Right lobe of liver (tissue), 6 donors: ENCODE measurements at places on chromosomes 4 and X. TPM values are rescaled to one million over a fixed set of nuclear protein-coding genes. Genes with fewer than 3 reads are reported as not detected.

Gene OTC
- 212 TPM for total RNA-seq

Gene HS6ST2
- 0.09 TPM for total RNA-seq

GRCh38 chr4:38323141-38323641 lies 340.8 kb upstream of the KLF3 start:
- no peaks in the 10 kb centered on the region for H3K27me3 ChIP-seq
- H3K4me3 ChIP-seq: no peak overlapping the region
- peaks cover 19% of the 10 kb centered on the region for H3K4me1 ChIP-seq
- no peak for DNase-seq

Gene DOCK11
- 4.4 TPM for total RNA-seq

DNA sequence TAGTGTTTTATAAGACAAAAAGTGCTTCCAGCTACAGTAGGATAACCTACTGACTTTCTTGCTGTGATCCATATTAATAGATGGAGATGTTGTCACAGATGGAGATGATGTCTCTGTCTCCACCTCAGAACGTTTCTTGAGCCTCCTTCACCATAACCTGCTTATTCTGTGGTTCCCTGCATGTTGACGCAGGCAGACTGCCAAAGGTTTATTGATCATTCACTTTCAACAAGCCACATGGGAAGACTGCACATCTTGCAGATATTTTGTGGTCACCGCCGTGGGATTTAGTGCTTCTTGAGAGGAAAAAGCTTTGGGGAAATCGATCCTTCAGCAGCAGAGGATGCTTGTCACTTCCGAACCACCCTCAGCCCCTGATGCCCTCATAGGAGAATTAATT lies 943.0 kb upstream of the PRKX start:
- H3K36me3 ChIP-seq: no peaks in the 10 kb centered on the region
- H3K27ac ChIP-seq: no peak overlapping the region
- H3K4me3 ChIP-seq: no peak overlapping the region

DNA sequence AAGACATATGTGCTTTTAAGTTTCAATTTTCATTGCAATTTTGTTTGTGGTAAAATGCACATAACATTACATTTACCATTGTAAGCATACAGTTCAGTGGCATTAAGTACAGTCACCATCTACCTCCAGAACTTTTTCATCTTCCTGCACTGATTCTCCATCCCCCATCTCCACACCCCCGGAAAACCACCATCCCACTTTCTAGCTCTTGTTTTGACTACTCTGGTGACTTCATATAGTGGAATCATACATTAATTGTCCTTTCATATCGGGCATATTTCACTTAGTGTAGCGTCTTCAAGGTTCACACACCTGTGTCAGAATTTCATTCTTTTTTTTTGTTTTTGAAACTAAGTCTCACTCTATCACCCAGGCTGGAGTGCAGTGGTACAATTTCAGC lies 143.5 kb downstream of the GPR143 start:
- no peaks in the 10 kb centered on the region for H3K36me3 ChIP-seq
- H3K4me1 ChIP-seq: no peaks in the 10 kb centered on the region
- H3K27ac ChIP-seq: no peak overlapping the region
- no peak overlapping the region for H3K4me3 ChIP-seq
- no peak for DNase-seq
- no peaks in the 10 kb centered on the region for H3K27me3 ChIP-seq

DNA sequence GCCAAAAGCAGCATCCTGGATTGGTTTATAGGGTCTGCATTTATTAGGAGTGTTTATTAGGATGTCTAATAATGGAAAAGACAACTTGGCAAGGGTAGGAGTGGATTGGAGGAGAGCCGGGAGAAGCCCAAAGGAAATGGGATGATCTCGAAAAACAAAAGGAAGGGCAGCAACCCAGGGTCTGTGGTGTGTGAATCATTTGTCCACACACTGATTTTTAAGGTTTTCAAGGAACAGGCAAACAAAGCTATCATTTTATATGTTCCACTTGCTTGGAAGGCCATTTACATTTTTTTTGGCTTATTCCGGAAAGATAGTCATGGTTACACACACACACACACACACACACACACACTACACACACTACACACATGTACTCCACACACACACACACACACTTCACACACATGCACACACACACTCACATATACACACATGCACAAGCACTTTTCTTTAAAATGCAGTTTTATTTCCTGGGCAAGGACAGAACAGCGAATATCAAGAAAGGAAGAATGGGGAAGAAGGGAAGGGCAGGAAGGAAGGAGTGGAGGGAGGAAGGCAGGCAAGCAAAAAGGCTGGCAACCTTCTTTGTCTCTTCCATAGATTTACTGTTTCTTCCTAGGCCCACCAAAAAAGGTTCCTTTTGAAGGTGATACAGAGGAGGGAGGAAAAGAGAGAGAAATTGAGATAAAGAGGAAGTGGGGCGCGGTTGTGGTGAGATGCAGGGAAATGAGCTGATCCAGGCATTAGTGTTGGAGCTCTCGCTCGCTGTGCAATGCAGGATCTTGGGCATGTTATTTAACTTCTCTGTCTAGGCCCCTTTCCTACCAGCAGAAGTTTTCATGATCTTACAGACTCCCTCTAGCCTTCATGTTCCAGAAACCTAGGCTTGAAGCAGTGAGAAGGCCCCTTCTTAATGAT lies 88.6 kb upstream of the MAML3 start:
- no peak for DNase-seq

DNA sequence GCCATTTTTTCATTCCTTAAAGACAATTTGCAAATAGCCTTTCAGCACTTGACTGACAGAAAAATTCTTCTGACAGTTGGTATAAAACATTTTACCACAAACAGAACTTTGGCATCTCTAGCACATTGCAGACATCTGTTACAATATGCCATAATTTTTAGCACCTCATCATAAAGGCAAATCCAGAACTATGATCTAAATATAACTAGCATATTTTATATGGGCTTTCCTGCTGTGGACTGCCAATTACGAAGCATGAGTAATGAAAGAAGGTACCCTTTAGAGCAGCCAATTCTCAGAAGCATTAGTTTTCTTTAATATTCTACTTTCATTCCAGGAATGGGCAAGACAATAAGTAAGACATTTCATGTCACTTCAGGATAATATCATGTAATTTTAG lies 647.4 kb upstream of the GALNT7 start:
- H3K4me3 ChIP-seq: no peak overlapping the region
- no peak overlapping the region for H3K27ac ChIP-seq
- H3K27me3 ChIP-seq: no peaks in the 10 kb centered on the region
- DNase-seq: no peak

DNA sequence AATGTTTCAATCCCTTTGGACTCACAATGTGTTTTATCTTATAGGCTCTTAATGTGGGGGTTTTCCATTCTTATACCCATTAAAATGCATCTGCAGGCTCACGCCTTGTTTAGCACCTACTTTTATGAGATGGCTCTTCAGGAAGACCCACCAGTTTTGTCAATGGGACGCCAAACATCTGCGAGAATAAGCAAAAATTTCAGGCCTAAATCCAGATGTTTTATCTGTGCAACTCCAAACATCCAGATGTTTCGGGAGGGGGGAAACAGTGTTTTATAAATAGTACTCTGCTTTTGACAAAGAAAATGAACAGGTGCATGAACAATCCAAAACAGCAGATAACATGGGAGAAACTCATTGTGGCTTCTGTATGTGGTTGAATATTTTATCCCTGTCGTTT lies 342.8 kb downstream of the DHX15 start:
- H3K36me3 ChIP-seq: no peaks in the 10 kb centered on the region
- no peaks in the 10 kb centered on the region for H3K27me3 ChIP-seq
- H3K4me3 ChIP-seq: no peak overlapping the region
- no peaks in the 10 kb centered on the region for H3K4me1 ChIP-seq
- H3K27ac ChIP-seq: no peak overlapping the region

GRCh38 chr4:158934996-158935669 lies 166.3 kb downstream of the FNIP2 start:
- no peaks in the 10 kb centered on the region for H3K4me1 ChIP-seq
- H3K27ac ChIP-seq: no peak overlapping the region
- no peaks in the 10 kb centered on the region for H3K36me3 ChIP-seq
- no peaks in the 10 kb centered on the region for H3K27me3 ChIP-seq
- DNase-seq: no peak

DNA sequence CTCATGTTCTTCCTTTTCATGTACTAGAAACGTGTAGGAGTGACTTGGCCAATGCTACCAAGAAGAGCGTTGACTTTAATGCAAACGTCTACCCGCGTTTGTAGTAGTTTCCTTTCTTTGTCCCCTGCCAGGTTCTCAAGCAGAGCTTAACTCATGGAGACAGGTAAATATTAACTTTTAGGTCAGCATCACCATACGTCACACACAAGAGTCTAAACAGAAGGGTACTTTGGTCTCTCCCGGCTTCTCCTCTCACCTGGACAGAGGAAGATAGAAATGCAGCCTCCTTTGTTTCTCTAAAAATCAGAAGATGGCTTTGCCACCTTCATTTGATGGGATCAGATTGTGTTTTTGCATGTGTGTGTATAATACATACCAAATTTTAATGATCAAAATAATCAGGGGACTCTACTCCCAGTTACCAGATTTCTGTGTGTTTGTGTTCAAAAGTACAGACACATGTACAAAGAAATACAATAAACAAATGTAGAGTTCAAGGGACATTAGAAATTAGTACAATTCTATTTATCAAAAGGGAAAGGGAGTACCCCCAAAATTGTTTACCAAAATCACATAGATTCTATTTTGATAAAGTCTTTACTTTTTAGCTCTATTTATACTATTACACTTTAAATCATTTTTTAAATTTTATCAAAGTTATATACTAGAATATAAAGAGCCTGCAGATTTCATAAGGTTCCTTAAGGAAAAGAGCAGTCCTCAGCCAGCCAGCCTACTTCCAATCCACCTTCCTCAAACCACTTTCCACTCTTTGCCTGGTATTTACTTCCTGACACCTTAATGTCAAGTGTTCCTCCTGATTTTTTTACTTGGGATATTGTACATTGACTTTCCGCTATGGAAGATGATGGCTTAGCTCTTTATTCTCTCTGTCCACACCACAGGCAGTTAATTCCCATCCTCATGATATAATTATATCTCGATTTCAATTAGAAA lies 195.5 kb downstream of the RELL1 start:
- no peaks in the 10 kb centered on the region for H3K27me3 ChIP-seq
- no peaks in the 10 kb centered on the region for H3K36me3 ChIP-seq
- peak overlapping the region; percentile 80 for H3K27ac ChIP-seq
- H3K4me1 ChIP-seq: no peaks in the 10 kb centered on the region
